Stimulated activated CD8-positive, alpha-beta memory T cell treated with anti-CD3 and anti-CD28 coated beads, Interleukin-4, amount 100 ng/mL, for 24 hours (primary cell): ENCODE measurements at places on chromosomes 4 and X.
A peak's percentile ranks its signal among the peaks of the same experiment; 100 is the strongest.

- no peak for DNase-seq
Measured at GRCh38 chr4:26161030-26161824, 159.6 kb upstream of the RBPJ start.

GRCh38 chrX:119218198-119218597 is 17.9 kb upstream of the PGRMC1 start:
- no peak for DNase-seq

GRCh38 chr4:67727124-67727850 is 26.3 kb upstream of the UBA6 start:
- no peak for DNase-seq

- DNase-seq = peak; percentile 59
Measured at GRCh38 chrX:71111141-71111843, at the start of gene IL2RG. TSS of gene IL2RG (minus strand) at chrX:71111577. CDS start at chrX:71111539, 38 bp downstream.

DNA sequence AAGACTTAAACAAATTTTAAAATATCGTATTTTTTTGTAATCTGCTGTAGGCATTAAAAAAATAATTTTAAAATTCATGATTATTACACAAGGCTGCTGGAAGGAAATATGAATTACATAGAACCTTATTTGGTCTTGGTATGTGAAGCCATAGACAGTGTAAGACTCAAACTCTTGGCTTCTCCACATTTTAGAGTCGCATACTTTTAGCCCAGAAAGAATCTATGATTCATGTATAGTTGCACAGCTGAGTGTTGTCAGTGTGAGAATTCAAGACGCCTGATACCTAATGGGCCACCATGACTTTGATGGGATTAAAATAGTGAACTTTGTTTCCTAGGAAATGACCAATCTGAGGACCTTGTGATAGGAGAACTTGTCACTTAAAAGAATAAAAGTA is 1.4 kb downstream of the INTU start:
- DNase-seq = no peak

DNA sequence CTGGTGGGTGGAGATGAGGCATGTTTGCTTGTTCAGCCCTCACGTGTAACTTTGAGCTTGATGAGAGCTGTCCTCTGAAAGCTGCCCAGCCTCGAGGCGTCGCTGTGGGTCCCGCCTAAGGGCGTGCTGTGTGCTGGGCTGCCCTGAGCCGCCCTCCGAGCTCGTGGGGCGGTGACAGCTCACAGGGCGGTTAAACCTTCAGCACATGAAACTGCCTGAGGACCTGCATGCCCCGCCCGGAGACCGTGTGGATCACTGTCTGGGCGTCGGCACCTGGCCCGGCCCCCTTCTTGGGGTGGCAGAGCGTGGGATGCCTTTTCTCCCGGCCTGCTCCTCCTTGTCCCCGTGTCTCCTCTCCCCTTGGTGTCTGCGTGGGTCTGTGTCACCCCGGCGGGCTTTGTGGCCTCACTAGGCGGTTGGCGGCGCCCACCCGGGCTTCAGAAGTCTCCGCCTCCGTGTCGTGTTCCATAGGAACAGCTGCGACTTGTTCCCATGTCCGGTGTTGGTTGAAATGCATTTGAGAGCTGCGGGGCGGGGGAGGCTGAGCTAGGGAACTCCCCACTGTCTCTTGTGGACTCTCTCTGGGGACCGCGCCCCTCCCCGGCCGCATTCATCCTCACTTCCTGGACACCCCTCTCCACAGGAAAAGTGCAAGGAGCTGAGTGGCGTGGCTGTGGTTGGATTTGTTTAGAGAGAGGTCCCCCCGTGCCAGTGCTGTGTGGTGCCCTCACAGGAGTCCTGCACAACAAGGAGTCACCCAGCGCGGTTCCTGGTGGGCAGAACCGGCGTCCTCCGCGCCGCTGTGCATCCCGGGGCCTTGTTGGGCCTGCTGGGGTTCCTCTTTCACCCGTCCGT is 6.8 kb downstream of the AKAP17A start:
- DNase-seq = no peak

DNA sequence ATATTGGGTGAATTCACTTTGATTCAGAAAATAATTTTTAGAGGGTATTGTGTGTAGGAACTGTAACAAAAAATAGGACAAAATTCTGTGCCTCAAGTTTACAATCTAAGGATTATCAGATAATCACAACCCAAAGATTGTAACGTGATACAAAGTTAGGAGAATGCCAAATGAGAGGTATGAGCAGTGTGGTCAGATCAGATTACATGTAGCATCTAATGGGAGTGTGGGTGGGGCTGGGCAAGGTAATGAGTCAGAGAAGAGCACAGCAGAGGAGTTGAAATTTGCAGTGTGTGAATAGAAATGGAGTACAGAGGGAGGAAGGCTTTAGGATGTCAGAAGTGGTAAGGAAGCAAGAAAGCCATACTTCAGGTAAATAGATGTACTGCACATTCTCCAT is 103.4 kb upstream of the TEX13A start:
- DNase-seq = no peak

- no peak for DNase-seq
Measured at GRCh38 chr4:90546114-90546513, 418.9 kb downstream of the CCSER1 start.

DNA sequence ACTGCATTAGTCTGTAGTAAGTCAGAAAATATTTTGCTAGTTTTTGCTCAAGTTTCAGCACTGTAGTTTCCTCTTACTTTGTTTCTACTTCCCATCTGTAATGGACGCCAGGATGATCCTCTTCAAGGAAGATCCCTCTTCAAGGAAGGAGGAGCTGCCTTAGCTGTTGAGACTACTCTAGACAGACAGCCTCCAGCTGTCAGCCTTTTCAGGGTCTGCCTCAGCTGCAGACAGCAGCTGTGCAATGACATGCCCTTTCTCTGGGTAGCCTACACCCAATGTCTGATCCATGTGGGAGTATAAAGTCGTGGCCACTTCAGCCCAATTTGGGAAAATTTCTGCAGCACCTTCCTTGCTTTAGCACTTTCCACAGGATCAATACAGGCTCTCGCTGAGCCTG is 281.0 kb upstream of the MAOA start:
- DNase-seq = no peak

- DNase-seq = no peak
Measured at GRCh38 chr4:48259748-48260147, 9.9 kb downstream of the TEC start.

DNA sequence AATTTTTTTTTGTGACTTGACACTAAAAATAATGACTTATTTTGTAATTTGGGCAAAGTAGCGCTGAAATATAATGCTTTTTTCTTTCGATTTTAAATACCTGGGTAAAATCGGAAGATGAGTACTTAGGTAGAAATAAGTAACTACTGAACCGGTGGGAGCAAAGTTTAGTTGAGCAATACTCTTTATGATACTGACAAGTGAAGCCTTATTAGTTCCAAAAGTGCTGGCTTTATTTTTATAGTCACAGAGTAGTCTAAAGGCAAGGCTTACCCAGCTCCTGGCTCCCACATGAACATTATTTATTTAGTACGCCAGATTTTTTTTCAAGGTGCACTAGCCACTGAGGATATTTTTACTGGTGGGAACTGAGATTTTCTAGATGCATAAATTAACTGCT is 14.4 kb upstream of the TRPC5OS start:
- DNase-seq = no peak

DNA sequence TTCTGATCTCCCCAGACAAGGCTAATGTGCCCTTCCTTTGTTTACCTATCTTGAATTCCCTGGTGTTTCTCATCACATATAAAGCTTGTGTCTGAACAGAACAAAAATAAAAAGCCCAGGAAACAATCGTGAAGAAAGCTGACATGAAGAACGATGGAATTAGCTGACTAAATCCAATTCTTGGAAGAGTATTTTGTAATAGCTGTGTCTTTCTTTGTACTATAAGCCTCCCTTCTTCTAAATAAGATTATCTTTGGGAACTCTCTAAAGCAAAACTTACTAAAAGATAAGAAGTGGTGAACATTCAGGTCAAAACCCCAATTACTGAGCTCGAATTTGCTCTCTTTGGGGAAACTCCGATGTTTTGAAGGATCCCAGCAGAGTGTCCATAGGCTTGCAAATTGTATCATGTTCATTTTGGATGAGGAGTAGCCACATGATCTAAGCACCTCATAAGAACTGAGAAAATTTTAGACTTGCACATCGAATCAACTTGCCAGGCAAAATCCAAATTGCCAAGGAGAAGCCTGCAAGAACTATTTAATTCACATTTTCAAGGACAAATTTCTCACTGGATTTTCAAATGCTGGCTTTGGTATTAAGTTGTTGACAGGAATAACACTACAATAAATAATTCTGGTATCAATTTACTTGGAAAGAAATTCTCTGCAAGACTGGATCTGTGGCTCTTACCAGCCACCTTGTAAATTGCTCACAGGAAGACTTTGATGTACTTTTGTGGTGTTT is 106.2 kb downstream of the LNX1 start:
- DNase-seq = no peak

- no peak for DNase-seq
Measured at GRCh38 chrX:50158593-50158992, 42.2 kb downstream of the AKAP4 start.

DNA sequence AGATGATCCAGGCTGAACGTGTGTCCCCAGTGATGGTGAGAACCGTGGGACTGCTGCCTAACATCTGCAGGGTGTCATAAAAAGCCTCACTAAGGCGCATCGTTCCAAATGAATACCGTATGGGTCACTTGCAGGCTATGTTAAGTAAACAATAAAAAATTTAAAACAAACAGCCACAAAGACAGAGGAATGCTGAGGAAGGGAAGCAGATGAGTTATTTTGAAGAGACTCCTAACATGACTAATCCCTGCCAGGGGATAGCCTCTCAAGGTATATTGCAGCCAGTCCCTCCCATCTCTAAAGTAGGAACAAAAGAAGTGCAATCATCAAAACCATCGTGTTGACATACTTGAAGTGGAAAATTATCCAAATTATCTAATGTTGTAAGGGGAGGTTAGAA is 83.8 kb downstream of the UNC5C start:
- no peak for DNase-seq

- DNase-seq = no peak
Measured at GRCh38 chr4:825971-826330, at the start of gene CPLX1. TSS of gene CPLX1 (minus strand) at chr4:826129. CDS start at chr4:824522, 1,607 bp downstream.

DNA sequence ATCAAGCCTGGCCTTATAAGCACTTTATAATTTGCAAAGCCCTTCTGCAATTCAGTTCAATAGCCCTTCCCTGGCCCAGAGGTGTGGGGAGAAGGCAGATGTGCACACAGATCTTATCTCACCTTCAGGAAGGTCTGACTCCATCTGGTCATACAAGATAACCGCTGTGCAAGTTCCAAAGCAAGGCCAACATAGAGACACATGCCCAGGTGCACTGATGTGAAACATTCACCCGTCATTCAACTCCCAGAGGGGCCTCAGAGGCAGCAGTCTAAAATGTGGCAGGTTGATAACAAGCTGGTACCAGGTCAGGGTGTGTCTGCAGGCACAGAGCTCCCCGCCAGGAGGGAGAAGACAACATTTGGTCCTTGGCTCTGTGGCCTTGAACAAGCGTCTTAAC is 10.9 kb upstream of the WFS1 start:
- DNase-seq = no peak

DNA sequence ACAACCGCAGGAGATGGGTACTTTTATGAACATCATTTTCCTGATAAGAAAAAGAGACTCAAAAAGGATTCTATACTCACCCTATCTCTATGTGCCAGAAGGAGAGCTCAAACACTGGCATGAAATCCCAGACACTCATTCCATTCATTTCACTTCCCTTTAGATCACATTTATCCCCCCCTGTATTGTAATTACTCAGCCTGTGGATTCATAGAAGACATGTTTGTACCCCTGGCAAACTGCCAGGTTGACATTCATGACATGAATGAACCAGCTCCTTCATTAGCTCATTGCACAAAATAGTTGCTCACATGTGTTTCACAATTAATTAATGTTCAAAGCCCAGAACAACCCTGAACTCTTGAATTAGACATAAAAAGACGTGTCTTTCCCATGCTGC is 4.9 kb downstream of the SMR3A start:
- DNase-seq = no peak

- DNase-seq = no peak
Measured at GRCh38 chr4:169120624-169121023, 110.6 kb upstream of the CBR4 start.

GRCh38 chr4:6451309-6451708 is 21.1 kb downstream of the PPP2R2C start:
- no peak for DNase-seq

GRCh38 chr4:37452952-37453280 is 208.4 kb downstream of the NWD2 start:
- DNase-seq = no peak

DNA sequence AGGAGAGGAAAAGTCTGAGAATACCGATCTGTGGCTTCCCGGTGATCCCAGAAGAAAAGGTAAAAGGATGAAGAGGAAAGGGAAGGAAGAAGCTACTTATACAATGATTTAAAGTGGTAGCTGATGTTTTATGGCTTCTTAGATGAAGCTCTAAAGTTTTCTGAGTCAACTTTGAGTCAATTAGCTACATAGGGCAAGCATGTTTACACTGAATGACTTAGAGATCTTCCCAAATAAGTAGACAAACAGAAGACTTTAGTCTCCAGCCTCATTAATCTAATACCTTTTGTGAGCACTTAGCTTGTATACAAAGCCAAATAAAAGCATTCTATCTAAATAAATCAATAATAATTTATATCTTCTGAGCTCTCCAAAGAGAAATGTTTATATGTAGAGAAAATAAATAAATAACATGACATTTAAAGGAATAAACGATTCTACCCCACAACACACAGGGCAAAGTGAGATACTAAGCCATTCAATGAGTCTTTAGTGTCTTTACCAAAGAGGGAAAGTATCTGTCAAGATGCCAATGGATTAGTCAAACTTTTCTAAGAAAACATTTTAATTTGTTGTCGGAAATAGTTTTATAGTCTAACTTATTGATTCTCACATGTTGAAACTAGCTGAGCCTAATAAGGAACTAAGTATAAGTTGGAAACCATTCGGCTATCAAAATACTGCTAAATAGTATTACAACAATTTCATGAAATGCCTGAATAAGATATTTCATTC is 46.0 kb upstream of the TMEM184C start:
- DNase-seq = no peak

DNA sequence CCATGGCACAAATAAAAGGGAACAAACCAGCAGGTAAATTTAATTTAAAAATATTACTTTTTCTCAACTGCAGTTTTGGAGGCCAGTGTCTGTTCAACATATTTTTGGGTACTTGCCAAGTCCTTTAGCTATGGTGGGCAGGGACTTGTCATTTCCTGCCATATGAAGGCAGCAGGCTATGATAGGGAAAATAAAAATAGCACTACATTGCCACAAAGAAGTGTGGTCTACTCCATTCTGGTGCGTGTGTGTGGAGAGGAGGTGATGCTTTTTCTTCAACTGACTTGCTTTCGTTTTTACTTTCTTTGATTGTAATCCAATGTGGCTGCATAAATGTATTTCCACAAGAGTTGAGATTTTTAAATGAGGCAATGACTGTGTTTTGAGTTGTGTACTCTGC is 17.2 kb downstream of the GPR174 start:
- peak; percentile 11 for DNase-seq

- no peak for DNase-seq
Measured at GRCh38 chr4:157775971-157776370, 396.9 kb downstream of the GASK1B start.
